HT1080 (cell line): ENCODE measurements at places on chromosomes 11 and 22. TPM values are rescaled to one million over a fixed set of nuclear protein-coding genes. Genes with fewer than 3 reads are reported as not detected.

The KRTAP5-9 gene
- total RNA-seq, result not detected in 2 replicates

The GANAB gene
- 191 and 221 TPM in 2 replicates for total RNA-seq

The YIF1A gene
- 114 and 127 TPM in 2 replicates for total RNA-seq

The GPHA2 gene
- total RNA-seq, result 0.53 TPM in 1 of 2 replicates, not detected in the other

The VSTM5 gene
- total RNA-seq, result not detected in 2 replicates

The USP2 gene
- 0.20 and 1.0 TPM in 2 replicates for total RNA-seq

The GAB2 gene
- 1.5 and 1.9 TPM in 2 replicates for total RNA-seq

The CNIH2 gene
- 1.5 and 2.6 TPM in 2 replicates for total RNA-seq

The CD3D gene
- 1.0 and 4.0 TPM in 2 replicates for total RNA-seq

The MMP8 gene
- 0.10 and 0.37 TPM in 2 replicates for total RNA-seq

The CLMP gene
- 16.6 and 17.7 TPM in 2 replicates for total RNA-seq

The ACTN3 gene
- not detected in 2 replicates for total RNA-seq

The UPK2 gene
- not detected in 2 replicates for total RNA-seq

The MS4A5 gene
- total RNA-seq, result not detected in 2 replicates

The YPEL1 gene
- 0.17 and 0.21 TPM in 2 replicates for total RNA-seq

The NRGN gene
- total RNA-seq, result 9.1 and 17.5 TPM in 2 replicates

The SPTBN2 gene
- 79.1 and 122 TPM in 2 replicates for total RNA-seq

The C11orf86 gene
- total RNA-seq, result not detected in 2 replicates

The SNX32 gene
- total RNA-seq, result not detected in 2 replicates

The LRRC74B gene
- total RNA-seq, result not detected in 2 replicates

The SLC7A4 gene
- total RNA-seq, result not detected in 2 replicates

The OR8D1 gene
- not detected in 2 replicates for total RNA-seq

The OR10A2 gene
- not detected in 2 replicates for total RNA-seq

The APOBEC3C gene
- 4.3 and 7.1 TPM in 2 replicates for total RNA-seq

The TRPC6 gene
- 0.10 and 0.11 TPM in 2 replicates for total RNA-seq

The SLC25A22 gene
- total RNA-seq, result 33.9 and 47.5 TPM in 2 replicates
